Right lung (tissue), 10 donors: ENCODE measurements at places on chromosomes 16 and 17.

DNA sequence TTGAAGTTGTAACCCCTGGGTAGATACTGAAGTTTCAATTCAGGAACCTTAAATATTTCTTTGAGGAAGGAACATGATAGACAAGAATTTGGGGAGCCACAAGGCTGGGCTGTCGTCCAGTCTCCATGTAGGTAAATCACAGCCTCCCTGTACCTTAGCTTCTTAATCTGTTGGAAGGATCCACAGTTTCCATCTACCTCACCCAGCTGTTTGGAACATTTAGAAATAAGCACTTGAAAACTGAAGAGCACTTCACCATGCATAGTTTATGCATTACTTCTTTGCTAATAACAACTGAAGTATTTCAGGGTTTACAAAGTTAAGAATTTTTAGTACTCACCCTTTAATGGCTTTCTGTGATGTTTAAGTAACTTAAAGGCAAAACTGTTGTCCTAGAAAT is 17.2 kb downstream of the TXNDC11 start:
- peak; percentile 60 for DNase-seq

GRCh38 chr17:36947922-36948716 is 635 bp upstream of the AATF start:
- no peak for DNase-seq

GRCh38 chr16:48574766-48575165 is 35.2 kb downstream of the N4BP1 start:
- no peak for DNase-seq

DNA sequence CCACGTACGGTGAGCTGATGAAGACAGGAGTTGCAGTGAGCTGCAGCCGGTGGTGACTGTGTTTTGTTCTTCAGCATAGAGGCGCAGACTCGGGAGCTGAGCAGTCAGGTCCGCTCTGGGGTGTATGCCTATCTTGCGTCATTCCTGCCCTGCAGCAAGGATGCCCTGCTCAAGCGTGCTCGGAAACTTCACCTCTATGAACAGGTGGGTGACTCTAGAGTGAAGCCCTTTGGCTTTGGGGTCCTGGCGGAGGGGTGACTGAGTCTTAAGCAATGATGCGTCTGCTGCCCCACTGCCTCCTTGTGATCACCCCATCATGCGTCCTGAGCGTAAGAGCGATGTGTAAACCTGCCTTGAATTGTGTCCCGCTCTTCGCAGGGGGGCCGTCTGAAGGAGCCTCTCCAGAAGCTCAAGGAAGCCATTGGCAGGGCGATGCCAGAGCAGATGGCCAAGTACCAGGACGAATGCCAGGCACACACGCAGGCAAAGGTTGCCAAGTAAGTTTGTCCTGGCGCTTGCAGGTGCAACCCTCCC is 22.9 kb downstream of the UBN1 start:
- no peak for DNase-seq

- DNase-seq: no peak
These were observed 10.1 kb downstream of the AMZ2 start for GRCh38 chr17:68257934-68258333.

DNA sequence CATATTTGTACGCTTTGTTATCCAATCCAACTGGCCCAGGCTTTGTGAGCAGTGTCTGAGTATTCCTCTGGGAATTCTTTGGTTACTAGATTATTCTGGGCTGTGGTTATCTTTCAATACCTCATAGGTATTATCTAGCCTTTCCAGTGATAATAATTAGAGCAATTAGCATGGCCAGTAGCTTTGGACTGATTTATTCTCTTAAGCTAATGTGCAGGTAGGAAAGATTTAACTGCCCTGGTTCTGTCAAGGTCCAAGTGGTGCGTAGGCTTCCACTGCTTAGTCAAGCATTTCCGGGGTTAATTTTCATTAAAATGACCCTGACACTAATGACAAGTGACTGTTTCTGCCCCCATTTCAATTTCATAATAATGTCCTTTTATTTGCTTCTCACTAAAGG is 54.2 kb upstream of the PMFBP1 start:
- no peak for DNase-seq

DNA sequence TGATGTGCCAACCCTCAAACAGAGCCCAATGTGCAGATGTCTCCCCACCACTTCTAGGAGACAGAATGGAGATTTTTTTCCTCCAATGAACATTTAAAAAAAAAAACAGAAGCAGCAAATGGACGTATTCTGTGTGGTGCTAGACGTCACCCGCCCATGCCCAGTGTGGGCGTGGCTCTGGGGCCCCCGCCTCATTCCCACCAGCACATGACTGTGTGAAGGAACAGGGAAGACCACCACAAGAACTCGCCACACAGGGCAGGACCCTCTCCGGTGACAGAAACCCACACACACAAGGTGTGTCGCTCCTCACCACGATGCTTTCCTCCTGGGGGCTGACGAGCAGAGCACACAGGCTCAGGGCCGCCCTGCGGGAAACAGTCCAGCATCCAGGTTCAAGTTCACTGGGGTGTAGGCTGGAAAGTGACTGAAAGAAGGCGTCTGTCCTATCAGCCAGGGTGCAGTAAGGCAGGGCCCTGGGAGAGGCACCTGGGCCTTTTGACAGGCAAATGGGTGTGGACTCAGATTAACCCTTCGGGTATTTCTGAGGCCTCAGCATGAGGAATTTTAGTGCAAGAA is 53.5 kb downstream of the KLHDC4 start:
- no peak for DNase-seq

DNA sequence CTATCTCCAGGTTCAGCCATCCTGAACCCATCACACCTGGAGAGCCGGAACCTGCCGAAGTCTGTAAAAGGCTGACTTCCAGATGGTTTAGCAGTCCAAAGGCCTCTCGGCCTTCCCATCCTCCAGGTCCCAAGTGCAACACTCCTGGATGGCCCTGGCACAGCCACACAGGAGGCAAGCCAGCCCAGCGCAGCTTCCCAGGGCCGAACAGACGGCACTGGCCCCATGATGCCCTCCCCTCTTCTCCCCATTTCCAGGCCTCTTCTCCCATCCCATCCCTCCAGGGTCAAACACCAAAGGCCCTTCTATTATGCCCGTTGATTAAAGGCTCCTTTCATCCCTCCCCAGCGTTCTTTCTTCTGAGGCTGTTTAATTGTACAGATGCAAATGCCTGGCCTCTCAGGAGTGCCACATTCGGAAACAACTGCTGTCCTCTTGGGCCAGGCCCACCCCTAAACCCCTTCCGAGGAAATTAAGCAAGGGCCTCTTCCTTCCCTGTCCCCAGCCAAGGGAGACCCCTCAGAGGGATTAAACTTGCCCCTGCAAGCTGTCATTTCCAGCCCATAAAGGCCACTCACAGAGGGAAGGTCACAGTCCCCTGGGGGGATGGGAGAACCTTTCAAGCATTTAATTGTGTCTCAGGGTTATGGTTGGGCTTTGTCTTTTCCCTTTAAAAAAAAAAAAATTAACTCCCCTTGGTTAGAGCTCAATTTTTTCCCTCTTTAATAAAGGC is 30.8 kb downstream of the AXIN2 start:
- no peak for DNase-seq

DNA sequence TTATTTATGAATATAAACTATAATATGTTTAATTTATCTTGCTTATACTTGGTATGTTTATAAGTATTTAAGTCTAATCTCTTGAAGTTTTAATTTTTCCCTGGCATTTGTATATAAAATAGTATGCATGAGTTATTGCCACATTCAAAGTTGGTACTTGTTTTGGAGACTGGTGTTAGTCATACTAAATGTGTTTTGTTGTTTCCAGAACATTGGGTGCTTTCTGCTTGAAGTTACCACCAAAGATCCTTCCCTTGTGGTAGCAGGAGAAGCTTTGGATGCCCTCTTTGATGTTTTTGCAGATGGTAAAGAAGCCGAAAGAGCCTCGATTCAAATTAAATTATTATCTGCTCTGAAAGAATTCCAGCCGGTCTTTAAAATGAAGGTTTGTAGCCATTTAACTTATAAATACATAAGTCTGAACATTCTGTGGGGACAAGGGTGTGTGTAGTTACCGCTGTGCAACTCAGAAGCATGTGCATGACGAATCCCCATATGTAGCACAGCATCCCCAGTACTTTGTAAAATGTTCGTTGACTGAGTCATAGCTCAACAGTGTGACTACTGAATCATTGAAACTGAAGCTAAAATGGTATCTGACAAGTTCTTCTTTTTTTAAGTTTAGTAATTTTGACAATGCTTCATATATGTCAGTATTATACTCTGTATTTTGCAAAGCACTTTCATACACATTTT is 36.4 kb downstream of the HEATR3 start:
- no peak for DNase-seq

GRCh38 chr16:67641779-67642708 is 2.9 kb upstream of the CARMIL2 start:
- DNase-seq: no peak

- DNase-seq: no peak
These were observed 18.8 kb downstream of the TANC2 start for GRCh38 chr17:62984801-62985200.

DNA sequence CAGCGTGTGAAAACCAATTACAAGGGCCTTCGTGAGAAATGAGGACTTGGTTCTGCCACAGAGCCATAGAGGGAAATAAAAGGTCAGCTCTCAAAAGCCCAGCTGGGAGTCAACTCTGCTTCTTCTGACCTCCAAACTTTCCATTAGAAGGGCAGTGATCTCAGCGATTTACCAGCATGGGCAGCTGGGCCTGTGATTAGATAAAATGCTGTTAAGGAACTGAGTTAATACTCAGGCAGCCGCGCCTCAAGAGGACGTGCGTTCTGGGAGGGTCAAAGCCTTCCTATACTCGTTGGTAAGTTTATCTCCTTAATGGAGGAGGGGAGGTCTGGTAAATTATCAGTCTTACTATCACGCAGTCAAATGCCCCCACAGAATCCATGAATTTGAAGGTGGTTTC is 480.2 kb upstream of the ERCC4 start:
- DNase-seq: no peak

- peak; percentile 68 for DNase-seq
These were observed 22.6 kb downstream of the ZNF213 start for GRCh38 chr16:3157229-3158025.

GRCh38 chr17:67679225-67679624 is 38.5 kb upstream of the NOL11 start:
- no peak for DNase-seq

GRCh38 chr17:48632579-48633265 is 6.6 kb upstream of the HOXB9 start:
- no peak for DNase-seq

DNA sequence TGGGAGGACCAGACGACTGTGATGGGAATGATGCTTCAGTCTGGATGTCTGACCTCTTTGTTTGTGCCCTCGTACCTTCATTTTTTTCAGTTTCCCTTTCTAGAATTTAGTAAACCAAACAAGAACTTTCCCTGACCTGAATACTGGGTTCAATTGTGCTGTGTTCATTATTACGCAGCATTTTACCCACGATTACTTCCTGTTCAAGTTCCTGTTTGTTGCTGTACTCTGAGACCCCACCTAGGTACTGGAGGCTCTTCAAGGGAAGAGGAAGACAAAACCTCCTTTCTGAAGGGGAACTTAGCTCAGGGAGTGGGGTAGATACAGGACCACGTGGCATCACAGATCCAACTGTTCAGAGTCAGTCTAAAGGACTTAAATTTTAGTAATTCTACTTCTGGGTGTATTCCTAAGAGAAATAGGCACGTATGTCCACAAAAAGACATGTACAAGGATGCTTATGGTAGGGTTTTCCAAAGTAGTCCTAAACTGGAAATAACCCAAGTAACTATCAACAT is 9.2 kb upstream of the PRKCB start:
- DNase-seq: no peak

- DNase-seq: no peak
These were observed 629 bp downstream of the GEMIN4 start for GRCh38 chr17:751269-752001.

- peak; percentile 47 for DNase-seq
These were observed 701 bp downstream of the JMJD6 start for GRCh38 chr17:76725580-76726230.

- DNase-seq: no peak
These were observed 129.6 kb downstream of the CPPED1 start for GRCh38 chr16:12674071-12674470.

- DNase-seq: no peak
These were observed 4.2 kb downstream of the EIF1 start for GRCh38 chr17:41692722-41693521.

DNA sequence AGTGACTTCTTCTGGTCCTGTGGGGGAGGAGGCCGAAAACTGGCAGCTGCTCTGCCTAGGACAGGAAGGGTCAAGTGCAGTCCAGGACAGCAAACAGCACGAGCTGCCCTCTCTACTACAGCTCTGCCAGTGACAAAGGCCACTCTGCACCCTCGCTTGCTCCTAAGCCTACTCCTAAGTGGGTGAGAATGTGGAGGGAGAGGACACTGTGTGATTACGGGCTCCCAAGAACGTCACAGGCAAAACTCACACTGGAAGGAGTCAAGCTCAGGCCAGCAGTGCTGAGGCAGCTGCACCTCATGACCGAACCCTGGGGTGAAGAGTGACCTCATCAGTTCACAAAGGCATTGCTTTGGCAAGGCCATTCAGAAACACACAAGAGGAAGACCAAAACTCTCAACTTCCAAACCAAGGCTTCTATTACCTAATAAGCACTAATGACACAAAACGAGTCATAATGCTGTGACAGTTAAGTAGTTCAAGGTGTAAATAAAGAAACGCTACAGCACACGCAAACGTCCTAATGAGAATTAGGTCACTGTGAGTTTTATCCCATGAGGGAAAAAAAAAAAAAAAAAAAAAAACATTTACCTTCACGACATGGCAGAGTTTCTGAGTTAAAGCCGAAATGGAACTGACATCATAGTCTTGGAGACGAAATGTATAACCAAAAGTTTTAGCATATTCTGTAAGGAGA is 35.1 kb downstream of the MARF1 start:
- no peak for DNase-seq

DNA sequence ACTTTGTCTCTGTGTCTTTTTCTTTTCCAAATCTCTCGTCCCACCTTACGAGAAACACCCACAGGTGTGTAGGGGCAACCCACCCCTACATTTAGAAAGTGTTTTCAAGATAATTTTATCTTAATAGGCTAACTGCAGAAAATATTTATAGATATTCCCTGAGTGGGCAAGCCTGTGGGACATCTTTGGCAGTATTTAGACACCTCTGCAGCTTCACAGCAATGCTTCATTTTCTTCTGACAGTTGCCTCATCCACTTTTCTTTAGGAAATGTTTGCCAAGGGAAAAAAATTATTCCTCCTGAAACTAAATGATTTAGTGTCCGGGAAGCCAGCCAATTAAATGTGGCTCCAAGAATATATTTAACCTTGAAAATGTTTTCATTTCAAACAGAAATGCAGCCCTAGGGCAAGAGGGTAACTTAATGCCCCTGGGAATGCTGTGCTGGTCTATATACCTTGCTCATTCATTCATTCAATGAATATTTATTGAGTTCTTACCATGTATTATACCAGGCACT is 290.4 kb downstream of the ABCC12 start:
- no peak for DNase-seq

GRCh38 chr17:40604327-40605080 is 39.2 kb upstream of the CCR7 start:
- DNase-seq: no peak

DNA sequence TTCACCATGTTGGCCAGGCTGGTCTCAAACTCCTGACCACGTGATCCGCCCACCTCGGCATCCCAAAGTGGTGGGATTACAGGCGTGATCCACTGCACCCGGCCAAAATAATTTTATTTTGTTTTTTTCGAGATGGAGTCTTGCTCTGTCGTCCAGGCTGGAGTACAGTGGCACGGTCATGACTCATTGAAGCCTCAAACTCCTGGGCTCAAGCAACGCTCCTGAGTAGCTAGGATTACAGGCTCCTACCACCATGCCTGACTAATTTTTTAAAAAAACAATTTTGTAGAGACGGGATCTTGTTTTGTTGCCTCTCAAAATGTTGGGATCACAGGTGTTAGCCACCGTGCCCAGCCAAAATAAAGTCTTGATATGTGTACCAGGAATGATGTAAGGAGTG is 2.4 kb upstream of the TTLL6 start:
- DNase-seq: no peak
